Activated T-cell treated with anti-CD3 and anti-CD28 coated beads, Interleukin-2, amount 50 U/mL, for 48 hours (primary cell): ENCODE measurements at places on chromosomes 4 and X.

- DNase-seq: no peak
Observed at GRCh38 chrX:80237072-80237471, 183.2 kb upstream of the TENT5D start.

- DNase-seq: no peak
Observed at GRCh38 chr4:38368613-38369012, 295.4 kb upstream of the KLF3 start.

DNA sequence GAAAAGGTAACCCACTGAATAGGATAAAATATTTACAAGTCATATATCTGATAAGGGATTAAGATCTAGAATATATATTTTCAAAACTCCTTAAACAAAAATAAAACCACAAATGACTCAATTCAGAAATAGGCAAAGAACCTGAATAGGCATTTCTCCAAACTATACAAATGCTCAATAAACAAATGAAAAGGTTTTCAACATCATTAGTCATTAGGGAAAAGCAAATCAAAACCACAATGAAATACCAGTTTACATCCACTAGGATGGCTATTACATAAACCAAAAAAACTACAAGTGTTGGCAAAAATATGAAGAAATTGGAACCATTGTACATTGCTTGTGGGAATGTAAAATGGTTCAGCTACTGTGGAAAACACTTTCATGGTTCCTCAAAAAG, 167.0 kb upstream of the GALNT7 start:
- DNase-seq: no peak

DNA sequence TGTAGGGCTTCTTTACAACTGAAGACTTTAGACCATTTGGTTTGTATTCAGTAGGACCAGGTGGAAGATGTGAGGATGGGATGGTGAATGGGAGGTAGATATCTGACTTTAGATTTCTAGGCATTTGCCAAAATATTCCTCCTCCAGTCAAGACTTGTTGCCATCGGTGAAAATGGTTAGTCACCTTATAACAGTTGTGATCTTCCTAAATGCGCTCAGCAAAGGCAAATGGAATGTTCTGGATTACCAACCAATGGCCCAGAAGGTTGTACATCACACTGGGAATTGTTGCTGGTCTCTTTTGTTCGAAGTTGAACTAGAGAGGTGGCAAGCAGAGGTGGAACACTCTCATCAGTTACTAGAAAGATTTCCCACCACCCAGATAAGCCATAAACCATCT, 33.9 kb downstream of the TMSB4X start:
- DNase-seq: no peak

- DNase-seq: no peak
Observed at GRCh38 chrX:22163326-22163725, 109.4 kb upstream of the CBLL2 start.

GRCh38 chrX:49120091-49120490, 3.4 kb downstream of the GPKOW start:
- no peak for DNase-seq

DNA sequence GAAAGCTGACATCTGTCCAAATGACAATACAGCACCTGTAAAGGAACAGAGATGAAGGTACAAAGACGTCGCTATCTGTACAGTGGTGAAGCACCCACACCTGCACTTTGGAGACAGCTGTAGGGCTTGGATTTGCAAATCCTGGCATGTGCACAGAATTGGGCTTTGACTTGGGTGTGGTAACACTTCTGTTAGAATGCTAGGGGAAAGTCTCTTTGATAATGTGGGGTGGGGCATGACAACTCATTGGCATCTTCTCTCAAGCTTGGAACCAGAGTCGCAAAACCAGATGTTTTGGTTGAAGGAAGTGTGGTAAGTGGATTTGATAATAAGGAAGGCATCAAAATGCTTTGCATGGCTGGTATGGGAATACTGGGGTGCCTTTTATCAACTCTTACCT, 55.5 kb downstream of the VCX3B start:
- no peak for DNase-seq

DNA sequence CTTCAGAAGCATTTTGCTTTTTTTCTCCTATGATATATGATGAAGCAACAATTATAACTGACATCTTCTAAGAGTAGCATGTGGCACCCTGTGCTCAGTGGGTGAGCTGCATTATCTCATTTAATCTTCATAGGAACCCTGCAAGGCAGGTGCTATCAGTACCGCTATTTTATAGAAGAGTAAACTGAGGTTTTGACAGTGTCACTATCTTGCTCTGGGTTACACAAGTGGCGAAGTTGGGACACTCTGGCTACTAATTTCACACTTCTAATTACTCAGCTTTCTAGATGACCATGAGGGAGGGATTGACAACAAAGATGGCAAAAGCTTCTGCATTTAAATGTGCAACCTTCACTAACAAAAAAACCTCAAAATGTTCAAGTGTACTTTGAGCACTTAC, 76.9 kb upstream of the CAMK2D start:
- no peak for DNase-seq

- no peak for DNase-seq
Observed at GRCh38 chrX:28582511-28582910, 4.7 kb upstream of the IL1RAPL1 start.

GRCh38 chr4:337932-338758, 531 bp downstream of the ZNF141 start:
- DNase-seq: peak; percentile 77

GRCh38 chr4:68591204-68591603, 15.1 kb upstream of the UGT2B17 start:
- DNase-seq: no peak

DNA sequence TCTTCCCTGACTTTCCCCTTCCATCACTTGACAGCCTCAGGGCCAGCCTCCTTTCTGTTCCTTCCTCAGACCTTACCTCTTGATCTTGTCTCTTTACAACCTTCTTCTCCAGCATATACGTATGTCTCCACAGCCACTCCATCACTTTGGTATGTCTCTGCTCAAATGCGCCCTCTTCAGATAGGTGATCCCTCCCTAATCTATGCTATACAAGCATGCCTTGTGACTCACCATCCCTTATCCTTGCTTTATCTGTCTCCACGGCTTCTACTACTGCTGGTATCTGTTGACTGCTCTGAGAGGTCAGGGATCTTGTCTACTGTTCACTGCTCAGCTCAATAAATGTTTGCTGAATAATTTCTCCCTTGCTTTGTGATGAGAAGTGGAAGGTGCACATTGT, 9.0 kb downstream of the ARAP2 start:
- no peak for DNase-seq

DNA sequence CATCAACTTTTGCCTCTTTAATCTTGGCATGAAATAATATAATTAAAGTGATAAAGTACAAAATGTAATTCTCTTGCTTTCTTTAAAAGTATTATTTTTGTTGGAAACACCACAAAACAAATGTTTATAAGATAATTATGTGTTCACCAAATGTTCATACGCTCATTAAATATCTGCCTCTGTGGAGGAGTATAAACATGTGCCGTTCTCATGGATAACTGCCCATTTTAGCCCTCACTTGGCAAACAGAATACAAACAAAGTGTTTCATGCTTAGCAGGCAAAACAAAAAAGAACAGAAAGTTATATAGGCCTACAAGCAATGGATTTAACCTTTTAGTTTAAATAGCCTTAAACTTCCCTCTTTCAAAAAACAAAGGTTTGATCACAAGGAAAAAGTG, 800.5 kb upstream of the DIAPH2 start:
- DNase-seq: no peak

DNA sequence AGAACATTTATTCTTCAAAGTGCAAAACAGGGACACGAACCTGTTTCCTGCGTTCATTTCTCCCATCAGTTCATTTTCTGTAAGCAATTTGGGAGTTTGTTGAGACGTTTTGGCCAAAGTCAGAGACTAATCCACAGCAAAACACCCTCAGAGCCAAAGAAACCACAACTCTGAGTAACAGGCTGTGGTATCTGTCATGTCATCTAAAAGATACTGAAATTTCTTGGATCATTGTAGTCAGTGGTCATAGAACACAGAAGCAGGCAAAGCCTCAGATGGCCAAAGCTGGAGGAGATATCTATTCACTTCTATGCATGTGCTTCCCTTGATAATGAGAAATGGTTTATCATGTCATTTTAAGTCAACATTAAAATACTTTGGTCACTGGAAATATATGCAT, 485.6 kb upstream of the GALNT7 start:
- no peak for DNase-seq

DNA sequence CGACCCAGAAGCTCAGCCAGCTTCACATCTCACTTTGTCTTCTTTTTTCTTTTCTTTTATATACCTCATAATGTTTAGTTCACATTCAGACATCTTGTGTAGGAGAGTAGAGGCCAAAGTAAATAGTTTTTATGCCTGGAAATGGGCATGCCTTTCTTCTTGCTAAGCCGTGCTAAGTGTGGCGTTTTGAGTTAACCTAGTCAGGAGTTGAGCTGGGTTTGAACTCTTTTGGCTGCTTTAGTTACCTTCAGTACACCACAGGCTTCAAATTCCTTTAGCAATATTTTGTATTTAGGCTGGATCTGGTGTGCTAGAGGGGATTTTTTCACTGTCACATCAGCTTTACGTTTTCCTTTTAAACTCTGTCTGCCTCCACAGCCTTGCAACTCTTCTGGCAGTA, 300.8 kb downstream of the ZNF674 start:
- DNase-seq: no peak

DNA sequence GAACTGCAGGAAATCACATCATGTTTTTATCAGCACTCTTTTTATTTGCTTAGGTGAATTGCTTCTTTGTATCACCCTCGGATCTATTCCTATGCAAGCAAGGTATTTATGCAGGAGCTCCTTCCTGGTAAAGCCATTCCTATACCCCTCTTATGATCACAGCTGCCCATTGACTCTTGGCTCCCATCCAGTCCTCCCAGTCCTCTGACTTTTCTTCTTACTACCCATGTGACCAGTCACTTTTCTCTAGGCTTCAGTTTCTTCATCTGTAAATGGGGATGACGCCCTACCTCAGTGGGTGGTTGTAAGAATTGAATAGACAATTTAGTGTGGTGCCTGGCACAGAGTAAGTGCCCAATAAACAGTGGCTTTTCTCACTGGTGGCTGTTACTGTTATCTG, 144.9 kb downstream of the FHIP1A start:
- DNase-seq: no peak

- DNase-seq: peak; percentile 93
Observed at GRCh38 chr4:119300101-119300978, 21.6 kb downstream of the FABP2 start.

GRCh38 chr4:125044886-125045285, 269.9 kb upstream of the FAT4 start:
- no peak for DNase-seq

DNA sequence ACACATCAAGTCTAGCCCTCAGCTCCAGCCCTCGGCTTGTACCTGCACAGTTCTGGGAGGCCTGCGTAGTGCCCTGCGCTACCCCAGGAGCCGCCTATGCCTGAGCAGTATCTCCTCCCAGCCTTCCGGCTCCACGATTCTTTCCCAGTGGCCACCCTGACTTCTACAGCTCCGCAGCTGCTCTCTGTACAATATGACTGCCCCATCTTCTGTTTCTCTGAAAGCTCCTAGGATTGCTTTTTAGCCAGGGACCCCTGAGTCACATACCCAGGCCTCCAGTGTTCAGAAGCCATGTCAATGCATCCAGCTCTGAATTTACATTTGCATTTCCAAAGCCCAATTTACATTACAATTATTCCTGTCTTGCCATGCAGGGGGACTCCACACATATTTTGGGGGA, 135.5 kb downstream of the PJA1 start:
- DNase-seq: no peak

- DNase-seq: no peak
Observed at GRCh38 chrX:149521438-149521837, 16.3 kb upstream of the IDS start.

GRCh38 chrX:1380672-1381233, 11.2 kb downstream of the SLC25A6 start:
- peak; percentile 66 for DNase-seq

DNA sequence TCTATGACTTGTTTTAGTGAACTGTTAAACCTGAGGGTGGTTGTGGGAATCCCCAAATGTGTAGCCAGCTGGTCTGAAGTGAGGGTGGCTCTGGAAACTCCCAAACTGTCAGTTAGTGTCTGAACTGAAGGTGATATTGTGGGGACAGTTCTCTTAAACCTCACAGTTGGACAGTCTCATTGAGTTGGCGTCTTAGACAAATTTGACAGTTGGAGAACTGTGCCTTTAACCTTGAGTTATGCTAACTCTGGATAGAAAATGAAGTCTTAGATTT, 20.7 kb upstream of the CTSO start:
- DNase-seq: no peak

GRCh38 chrX:55119712-55120111, 30.9 kb downstream of the PAGE2 start:
- no peak for DNase-seq

GRCh38 chrX:42837101-42837726, 59.3 kb upstream of the PPP1R2C start:
- DNase-seq: no peak

DNA sequence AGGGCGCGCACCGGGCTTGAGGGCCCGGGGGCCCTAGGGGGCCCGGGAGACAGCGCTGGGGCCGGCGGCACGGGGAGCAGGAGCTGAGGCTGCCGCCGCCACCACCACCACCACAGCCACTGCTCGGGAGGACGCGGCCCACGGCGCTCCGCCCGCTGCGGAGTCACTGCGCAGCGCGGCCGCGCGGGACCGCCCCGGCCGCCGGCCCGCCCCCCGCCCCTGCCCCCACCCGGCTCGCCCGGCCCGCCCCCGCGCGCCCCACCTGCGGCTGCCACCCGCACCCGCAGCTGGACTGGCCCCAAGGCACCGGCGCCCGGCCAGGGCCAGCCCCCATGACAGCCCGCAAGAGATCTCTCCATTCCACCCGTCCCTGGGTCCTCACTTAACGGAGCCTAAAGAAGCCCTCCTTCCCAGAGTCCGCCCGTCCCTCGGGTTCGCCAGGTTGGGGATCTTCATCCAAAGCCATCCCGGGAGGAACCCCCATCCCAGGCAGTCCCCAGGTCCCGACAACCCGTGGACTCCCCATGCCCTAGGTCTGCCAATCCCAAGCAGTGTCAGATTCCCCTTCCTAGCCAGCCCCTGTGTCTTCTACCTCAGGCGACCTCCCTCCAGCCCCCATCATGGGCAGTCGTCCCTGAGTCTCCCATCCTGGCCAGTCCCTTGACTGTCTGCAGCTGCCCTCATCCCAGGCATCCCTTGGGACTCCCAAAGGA, 40.0 kb upstream of the IQSEC2 start:
- no peak for DNase-seq

GRCh38 chr4:53583513-53583912, 7.8 kb downstream of the LNX1 start:
- no peak for DNase-seq

- no peak for DNase-seq
Observed at GRCh38 chr4:41425650-41426049, 112.3 kb upstream of the LIMCH1 start.

DNA sequence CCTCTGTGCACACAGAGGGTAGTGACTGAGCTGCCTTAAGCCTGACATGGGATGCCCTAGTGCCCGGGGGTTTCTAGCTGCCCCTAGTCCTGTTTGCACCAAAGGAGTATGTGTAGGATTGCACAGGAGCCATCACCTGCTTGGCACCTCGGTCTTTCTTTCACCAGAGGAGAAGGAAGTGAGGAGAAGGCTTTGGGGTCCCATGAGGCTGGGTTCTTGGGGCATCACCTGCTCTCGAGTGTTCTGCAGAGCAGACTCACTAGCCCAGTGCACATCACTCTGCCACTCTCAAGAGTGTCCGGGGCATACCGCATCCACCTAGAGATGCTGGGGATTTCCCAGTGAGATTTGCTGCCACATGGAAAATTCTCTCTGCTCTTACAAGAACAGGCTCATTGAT, 40.5 kb upstream of the GPR78 start:
- DNase-seq: no peak

- no peak for DNase-seq
Observed at GRCh38 chr4:11615601-11616000, 186.9 kb upstream of the HS3ST1 start.
